Dorsolateral prefrontal cortex (tissue), 122 donors: ENCODE measurements at places on chromosomes 5 and 9.
A peak's percentile ranks its signal among the peaks of the same experiment; 100 is the strongest.

DNA sequence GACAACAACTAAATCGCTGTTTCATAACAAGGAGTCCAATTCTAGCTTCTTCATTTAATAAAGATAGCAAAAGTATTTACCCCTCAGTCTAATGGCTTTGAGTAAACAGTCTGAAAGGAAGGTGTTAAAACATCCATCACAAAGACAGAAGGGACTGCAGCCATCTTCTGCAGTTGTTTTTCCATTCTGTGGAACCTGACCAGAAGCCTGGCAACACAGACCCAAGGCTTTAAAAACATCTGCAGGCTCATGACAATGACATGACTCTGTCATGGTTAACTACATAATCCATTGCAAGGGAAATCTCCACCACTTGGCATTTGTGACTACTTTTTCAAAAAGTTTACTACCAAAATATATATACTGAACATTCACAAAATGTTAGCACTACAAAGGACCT, 51.9 kb downstream of the ELL2 start:
- DNase-seq, result no peak

DNA sequence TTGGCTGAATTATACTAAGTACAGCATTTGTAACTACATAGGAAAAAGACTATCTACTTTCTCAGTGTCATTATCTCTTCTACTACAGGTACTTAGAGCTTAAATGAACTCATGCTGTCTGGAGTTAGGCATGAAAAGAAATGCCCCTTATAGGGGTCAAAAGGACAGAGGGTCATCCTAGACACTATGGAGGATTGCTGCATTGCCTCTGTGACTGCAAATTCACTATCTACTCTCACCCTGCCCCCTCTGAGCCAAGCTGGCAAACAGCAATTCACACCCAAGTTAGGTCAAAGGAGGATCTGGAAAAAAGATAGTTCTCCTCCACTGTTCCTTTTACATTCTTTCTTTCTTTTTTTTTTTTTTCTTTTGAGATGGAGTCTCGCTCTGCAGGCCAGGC, 36.7 kb downstream of the ANKRD31 start:
- no peak for DNase-seq

- no peak for DNase-seq
These were observed 260.5 kb downstream of the GADD45G start for GRCh38 chr9:89865357-89865756.

GRCh38 chr9:87233899-87234455, 263.7 kb upstream of the DAPK1 start:
- no peak for DNase-seq

DNA sequence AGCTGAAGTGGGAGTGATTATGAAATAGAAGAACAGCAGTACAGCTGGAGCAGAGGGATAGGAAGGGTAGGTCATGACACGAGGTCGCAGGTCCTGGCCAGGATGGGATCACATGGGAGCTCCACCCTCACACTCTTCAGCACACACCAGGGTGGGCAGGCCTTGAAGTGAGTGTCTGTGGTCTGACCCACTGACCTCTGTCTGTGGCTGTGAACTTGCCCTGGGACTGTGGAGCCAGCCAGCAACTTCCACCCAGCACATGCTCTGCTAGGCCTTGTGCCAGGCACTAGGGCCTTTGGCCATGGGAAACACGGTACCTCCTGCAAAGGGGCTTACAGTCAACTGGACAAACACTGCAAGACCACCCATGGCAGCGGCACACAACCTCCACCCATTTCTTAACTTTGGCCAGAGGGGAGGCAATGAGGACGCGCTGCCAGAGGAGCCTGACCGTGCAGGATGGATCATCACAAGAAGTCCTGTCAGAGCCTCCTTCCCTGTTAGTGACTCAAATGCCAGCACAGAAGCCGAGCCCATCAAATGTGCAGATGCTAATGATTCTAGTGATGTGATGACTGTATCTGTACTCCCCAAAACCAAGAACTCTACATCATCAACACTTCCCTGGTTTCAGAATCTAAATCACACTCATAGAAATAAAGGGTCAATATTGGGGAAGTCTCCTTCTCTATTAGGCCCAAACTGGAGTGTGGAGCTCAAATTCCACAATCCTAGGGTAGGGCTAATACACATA, 113.6 kb downstream of the DPYSL3 start:
- DNase-seq, result no peak

- no peak for DNase-seq
These were observed 31.6 kb downstream of the C9orf40 start for GRCh38 chr9:74920944-74921626.

GRCh38 chr5:34620185-34620584, 35.9 kb upstream of the RAI14 start:
- DNase-seq, result no peak

- DNase-seq, result no peak
These were observed 1045.6 kb upstream of the WWC1 start for GRCh38 chr5:167245868-167246267.

DNA sequence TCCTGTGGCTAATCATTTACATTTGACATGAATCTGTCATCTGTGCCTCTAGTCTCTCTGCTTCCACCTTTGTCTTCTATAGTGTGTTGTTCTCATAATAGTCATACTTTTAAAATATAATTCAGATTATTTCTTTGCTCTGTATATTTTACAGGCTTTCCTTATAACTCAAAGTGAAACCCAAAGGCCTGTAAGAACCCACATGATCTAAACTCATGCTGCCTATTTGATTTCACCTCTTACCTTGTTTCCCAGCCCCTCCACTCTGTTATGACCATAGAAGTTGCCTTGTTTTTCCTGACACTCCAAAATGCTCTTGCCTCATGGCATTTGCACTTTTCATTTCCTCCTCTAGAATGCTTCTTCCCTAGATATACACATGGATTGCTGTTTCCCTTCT, 74.2 kb downstream of the COMMD10 start:
- DNase-seq, result no peak

DNA sequence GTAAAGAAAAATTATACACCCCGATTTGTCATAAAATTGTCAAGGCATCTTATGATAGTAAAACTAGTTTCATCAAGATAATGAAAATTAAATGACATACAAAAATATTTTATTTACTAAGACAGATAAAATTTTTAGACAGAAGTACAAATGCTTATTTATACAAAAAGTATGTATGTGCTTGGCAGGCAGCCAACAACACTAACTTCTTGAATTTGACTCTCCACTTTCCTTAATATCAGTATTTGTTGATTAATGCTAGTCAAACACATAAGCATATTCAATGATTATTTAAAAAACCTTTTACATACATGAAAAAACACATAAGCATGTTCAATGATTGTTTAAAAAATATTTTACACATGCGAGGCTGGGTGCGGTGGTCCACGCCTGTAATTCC, 1079.9 kb upstream of the CDH6 start:
- no peak for DNase-seq

- DNase-seq, result no peak
These were observed 262.9 kb downstream of the ARRDC3 start for GRCh38 chr5:91119981-91120850.

GRCh38 chr5:125293223-125293622, 546.8 kb upstream of the ZNF608 start:
- no peak for DNase-seq

DNA sequence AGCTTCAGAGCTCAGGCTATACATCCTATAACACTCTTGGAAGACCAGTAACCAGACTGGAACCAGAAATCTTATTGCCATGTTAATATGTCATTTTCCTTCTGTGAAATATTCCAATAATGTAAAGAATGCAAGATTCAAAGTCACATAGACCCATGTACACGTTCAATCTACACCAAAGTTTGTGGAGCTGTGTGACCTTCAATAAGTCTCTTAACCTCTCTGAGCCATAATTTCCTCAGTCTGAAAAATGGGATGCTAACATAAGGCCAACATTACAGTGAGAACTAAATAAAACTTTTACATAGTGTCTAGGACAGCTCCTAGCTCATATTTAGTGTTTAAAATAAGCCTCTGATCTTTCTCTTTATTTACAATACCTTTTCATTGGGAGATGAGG, 70.4 kb downstream of the ARRDC3 start:
- no peak for DNase-seq

GRCh38 chr5:145856285-145856818, 16.5 kb downstream of the GRXCR2 start:
- DNase-seq, result peak; percentile 64

GRCh38 chr5:78751872-78752271, 103.3 kb upstream of the LHFPL2 start:
- DNase-seq, result no peak

GRCh38 chr9:94720846-94721549, 5.5 kb upstream of the AOPEP start:
- no peak for DNase-seq

- no peak for DNase-seq
These were observed 598.8 kb upstream of the ADAMTS16 start for GRCh38 chr5:4541334-4541733.

- DNase-seq, result no peak
These were observed 11.1 kb upstream of the S100Z start for GRCh38 chr5:76838481-76839261.

DNA sequence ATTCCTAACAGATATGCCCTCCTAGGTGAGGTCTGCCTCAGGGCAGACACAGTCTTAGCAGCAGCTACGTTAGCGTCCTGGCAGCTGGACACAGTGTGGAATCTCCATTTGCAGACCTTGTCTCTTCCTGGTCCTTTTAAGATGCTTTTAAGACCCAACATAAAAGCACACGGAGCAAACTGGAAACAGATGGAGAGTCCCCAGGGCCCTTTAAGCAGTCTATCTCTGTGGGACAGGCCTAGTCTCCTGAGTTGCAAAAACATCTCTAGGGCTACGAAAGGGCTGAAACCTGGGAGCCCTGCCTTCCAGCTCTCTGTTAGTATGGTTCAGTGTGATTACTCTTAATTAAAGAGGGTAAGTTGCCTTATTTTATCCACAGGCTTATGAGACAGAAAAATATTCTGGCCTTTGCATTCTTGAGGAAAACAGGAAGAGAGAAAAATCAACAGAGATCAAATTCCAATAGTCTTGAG, 66.0 kb upstream of the GNA14 start:
- no peak for DNase-seq

DNA sequence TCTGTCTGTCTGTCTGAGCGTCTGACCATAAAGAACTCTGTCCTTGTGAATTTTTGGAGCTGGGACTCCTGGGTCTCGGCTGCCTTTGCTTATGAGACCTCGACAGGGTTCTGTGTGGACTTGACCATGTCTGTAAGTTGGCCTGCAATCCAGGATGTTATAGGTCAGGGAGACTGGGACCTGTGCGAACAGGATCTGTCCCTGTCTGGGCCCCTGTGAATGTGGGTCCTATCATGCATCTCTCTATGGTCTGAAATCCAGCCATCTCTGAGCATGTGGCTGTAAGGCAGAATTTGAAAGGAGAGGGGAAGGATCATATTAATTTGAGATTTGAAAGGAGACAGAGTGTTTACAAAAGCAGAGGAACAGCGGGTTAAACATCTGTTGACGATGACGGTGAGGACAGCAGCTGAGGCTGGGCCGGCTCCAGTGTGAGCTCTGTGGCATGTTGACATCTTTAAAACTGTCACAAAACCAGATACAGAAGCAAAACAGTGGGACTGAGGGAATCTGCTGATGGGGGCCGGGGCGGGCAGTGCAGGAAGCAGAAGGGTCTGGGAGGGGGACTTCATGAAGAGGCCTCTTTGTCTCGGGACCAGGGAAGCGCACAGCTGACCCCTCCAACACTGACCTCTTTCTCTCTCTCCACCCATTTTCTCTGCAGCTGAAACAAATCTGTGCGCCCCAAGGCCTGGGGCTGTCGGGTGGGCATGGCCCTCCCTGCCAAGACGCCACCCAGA, 19.1 kb upstream of the MVB12B start:
- peak; percentile 83 for DNase-seq

GRCh38 chr5:174320051-174320450, 274.5 kb downstream of the NSG2 start:
- no peak for DNase-seq

GRCh38 chr5:60410427-60410826, 289.5 kb downstream of the DEPDC1B start:
- DNase-seq, result no peak

DNA sequence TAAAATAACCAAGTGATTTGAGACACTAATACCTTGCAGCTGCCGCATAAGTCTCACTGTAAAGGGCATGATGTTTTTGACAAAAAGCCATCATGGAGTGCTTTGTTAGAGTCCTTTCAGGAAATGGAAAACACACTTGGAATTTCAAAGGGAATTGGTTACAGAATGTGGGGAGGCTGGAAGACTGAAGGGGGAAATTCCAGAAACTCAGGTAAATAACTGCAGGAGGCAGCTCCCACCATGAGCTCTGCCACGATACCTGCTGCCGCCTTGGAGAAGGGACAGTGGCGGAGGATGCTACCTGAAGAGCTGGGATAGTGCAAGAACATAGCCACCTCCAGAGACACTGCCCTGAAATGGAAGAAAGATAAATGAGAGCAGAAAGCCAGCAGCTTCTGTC, 66.9 kb downstream of the PRKACG start:
- DNase-seq, result no peak

GRCh38 chr9:94112716-94113465, 28.6 kb downstream of the PTPDC1 start:
- no peak for DNase-seq

- DNase-seq, result no peak
These were observed 1.8 kb downstream of the MCTP1 start for GRCh38 chr5:95283022-95283615.

DNA sequence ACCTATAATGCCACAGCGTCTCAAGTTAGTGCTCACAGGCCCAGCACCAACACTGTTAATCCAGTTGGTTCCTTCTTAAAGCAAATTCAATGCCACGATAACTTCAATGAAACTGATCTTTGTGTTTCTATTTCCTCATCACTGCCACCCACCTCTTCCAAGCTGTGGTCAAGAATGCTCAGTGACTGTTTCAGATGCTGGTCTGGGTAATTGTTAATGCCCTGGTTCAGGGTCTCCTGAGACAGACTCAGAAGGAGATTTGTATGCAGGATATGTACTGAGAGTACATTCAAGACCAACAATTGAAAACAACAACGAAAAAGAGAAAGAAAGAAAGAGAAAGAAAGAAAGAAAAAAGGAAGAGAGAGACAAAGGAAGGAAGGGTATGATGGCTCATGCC, 505.3 kb downstream of the TLE4 start:
- DNase-seq, result no peak

- DNase-seq, result peak; percentile 81
These were observed 433.4 kb upstream of the BRINP1 start for GRCh38 chr9:119802621-119803020.

DNA sequence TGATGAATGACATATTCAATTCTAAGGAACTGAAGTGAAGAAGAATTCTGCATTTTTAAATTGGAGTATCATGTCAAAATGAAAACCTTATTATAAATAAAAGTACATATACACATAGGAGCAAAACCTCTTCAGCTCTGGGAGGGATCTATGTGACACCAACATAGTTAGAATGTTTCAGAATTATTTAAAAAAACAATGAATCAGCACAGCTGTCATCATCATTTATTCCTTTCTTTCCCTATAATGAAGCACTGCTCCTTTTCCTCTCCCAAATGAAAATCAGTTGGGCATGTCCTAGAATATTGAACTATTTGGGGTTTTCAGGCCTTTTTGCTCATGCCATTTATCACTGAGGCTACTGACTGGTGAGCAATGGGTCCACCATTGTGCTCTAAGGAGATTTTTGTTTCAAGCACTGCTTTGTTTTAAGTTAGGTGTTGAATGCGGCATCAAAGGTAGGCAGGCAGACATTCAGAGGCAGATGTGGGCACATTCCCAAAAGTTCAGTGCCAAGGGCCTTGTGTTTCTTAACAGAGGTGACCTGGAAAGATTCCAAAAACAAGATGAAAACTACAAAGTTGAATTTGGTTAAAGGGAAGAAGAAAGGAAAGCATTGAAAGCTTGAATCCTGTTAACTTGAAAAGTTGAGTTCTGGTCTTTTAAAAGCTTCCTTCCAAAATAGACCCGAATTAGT, 126.4 kb upstream of the ADAMTSL1 start:
- no peak for DNase-seq
